ENCODE measurements at places on chromosomes 2 and 18.

DNA sequence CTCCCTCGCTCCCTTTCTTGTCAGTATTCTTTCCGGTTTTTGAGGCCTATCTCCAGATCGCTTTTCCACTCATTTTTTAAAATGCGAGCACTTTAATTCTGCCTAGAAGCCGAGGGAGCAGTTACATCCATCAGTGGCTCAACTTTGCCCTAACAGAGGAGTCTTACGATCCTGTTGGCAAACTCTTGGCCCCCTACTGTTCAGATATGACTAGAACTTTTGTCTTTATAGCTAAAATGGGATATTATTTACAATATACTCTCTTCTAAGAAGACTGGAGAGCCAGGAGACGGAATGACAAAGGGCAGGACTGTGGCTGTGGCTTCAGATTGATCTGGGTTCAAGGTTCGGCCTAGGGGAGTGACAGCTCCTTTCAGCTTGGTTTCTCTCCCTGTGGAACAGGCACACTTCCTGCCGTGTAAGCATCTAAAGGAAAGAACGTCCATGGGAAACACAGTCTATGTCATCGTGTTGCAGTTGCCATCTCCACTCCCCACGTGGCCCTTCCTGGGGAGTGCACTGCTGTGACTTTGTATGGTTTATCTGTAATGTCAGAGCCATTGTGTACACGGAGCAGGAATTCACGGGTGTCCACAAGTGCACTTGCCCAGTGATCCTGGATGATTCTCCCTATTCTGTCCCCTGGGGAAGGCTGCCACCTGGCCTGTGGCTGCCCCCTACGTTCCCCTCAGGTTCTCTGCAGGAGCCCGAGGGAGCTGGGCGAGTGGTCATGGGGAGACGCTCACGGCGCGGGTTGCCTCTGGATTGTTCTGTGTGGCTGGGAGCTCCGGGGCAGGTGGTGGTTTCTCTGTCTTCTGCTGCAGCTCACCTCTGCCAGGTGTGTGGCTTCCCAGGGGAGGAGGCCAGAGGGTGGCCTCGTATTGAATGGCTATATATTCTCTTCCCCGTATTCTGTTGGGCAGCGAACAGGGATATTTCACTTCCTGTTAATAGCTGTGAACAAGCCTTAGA is 222.0 kb downstream of the LDLRAD4 start:
- no peak for DNase-seq

GRCh38 chr2:140154271-140154670 is 1374.1 kb upstream of the NXPH2 start:
- DNase-seq: no peak

GRCh38 chr2:232008907-232009638 is 47.6 kb downstream of the DIS3L2 start:
- no peak for DNase-seq

- DNase-seq: no peak
Measured at GRCh38 chr18:48023334-48024008, 93.0 kb upstream of the SMAD2 start.

GRCh38 chr2:230124757-230125431 is 56.2 kb upstream of the SLC16A14 start:
- no peak for DNase-seq

DNA sequence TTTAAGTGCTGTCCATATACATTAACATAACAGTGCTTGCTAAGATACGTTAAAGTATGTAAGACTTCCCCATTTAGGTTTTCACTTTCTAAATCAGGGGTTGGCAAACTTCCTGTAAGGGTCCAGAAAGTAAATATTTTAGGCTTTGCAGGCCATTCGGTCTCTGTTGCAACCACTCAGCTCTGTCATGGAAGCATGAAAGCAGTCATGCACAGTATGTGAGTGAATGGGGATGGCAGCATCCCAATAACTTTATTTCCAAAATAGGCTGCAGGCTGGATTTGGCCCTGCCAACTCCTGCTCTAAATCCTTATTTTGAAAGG is 128.7 kb downstream of the PLA2R1 start:
- DNase-seq: no peak

- DNase-seq: no peak
Measured at GRCh38 chr18:13241893-13242175, 23.3 kb downstream of the LDLRAD4 start.

- no peak for DNase-seq
Measured at GRCh38 chr18:77668219-77668618, 418.6 kb downstream of the GALR1 start.

DNA sequence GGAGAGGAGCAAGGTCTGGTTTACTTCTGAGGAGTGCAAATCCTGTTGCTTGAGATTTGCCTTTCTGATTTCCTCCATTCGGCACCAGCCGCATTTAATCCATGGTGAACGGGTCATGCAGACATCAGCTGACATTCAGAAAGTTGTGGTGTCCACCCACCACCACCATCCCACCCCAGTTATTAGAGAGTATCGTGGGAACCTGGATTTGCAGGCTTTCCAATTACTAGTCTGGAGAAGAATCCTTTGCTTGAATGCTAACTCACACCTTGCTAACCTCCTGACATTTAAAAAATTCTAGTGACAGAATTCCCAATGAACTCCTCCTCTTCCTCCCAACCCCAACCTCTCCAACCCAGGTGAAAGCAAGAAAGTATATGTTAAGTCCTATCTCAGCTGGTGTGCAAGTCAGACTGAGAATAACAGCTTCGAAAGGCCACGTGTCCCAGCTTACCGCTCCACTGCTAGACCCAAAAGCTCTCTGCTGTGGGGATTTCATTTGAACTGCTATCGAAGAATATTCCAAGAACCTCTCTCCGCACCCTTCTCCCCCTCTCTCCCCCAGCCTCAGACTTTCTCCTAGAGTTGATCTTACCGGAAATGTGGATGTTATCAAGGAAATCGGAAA is 17.7 kb downstream of the BCL11A start:
- DNase-seq: no peak

DNA sequence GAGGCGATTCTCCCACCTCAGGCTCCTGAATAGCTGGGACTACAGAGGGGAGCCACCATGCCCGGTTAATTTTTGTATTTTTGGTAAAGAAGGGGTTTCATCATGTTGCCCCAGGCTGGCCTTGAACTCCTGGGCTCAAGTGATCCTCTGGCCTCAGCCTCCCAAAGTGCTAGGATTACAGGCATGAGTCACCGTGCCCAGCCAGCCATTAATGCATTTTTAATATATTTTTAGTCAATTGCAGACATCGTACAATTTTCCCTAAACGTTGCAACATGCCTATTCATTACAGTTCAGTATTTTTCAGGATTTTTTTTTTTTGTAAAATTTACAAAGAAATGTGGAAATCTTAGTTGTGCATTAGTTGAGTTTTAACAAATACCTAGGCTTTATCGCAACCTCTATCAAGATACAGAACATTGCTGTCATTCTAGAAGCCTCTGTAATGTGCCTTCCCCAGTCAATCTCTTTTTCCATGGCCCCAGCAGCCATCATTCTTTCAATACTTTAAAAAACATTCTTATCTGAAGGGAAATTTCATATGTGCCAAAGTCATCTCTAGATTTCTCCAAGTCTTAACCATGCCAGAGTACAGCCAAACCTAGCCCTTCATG is 14.7 kb downstream of the NABP1 start:
- DNase-seq: no peak

- DNase-seq: no peak
Measured at GRCh38 chr2:168450171-168450570, 5.9 kb upstream of the CERS6 start.

- no peak for DNase-seq
Measured at GRCh38 chr18:27061488-27062095, 123.5 kb downstream of the CHST9 start.

DNA sequence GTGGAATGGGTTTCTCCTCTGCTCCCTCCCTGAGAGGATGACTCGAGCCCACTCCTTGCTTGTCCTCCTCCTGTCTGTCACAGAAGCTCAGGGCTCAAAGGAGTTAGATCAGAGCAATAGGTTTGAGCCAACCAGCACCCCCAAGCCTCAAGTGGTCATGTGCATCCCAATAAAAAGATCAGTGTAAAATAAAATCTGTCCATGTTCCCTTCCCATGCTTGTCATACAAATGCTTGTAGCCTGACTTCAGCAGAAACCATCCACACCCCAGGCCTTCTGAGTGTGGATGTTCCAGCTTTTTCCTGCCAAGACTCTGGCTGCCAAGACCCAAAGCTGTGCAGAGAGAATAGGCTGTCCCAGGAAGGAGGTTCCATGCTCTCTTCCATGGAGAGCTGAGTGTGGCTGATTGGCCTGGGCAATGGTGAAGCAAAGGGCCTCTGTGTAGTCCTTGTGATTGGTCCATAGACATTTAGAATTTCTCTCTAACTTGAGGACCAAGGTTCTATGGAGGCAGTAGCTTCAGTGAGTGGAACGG is 67.4 kb downstream of the GYPC start:
- DNase-seq: no peak

DNA sequence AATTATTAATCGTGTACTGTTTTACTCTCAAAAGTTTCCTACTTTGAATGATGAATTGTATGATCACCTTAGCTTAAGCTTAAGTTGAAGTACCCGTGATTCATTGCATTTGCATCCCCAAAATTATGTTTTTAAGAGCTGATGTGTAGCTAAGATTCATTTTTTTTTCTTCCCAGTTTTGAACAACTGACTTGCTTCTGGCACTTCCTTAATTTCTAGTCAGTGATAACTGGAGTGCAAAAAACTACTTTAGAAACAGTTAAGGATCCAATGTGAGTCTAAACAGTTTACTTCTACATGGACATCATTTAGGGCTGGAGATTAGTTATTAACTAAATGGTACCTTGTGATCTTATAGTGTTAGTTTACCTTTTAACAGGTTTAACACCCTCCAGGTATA is 124.0 kb upstream of the CAVIN2 start:
- DNase-seq: no peak

GRCh38 chr2:134690629-134691215 is 28.1 kb downstream of the TMEM163 start:
- no peak for DNase-seq

DNA sequence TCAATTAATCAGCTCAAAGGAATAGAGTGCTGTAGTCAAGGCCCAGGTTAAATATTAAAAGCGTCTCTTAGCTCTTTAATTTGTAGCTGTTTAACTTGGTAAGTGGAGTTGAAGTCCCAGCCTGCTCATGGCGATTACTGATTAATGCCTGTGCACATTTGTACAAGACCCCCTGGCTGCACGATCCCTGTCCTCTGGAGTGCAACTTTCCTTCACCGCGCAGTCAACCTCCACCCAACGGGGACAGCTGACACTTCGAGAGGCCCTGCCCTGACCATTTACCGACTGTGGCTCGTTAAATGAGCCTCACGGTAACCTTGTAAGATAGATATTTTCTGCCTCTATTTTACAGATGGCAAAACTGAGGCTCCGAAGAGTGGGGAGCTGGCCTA is 5.5 kb upstream of the CYS1 start:
- no peak for DNase-seq

DNA sequence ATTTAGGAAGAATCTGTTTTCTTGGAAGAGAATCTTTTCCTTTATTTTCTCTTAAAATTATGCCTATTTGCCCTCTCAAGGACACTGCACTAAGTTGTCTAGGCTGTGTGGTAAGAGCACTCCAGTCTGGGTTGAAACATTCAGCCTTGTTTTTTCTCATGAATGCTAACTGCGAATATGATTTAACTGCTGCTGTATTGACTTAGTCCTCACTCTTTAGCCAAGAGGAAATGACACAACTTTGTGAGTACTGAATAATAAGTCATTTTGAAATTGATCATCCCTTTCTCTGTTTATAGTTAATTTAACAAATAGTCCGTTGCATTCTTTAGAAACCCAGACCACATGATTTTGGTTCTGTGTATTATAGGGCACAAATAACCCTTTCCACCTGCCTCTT is 4.5 kb upstream of the RND3 start:
- DNase-seq: no peak
